ENCODE measurements at places on chromosomes 6 and 20. TPM values are rescaled to one million over a fixed set of nuclear protein-coding genes. Genes with fewer than 3 reads are reported as not detected.

DNA sequence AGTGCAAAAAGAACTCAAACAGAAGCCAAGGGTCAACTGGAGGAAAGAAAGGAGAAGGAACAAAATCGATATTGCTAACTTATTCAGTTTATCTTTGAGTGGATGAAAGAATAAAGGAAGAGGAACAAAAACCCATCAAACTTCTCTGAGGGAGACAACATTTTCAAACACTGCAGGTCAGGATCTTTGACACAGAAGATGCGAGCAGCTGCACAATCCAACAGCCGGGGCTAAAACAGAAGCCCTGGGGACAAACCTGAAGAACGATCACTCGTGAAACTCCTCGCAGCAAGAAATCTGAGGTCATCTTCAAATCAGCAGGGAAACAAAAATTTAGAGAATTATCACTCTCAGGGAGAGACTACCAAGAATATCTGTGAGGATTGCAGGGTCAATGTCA, 14.2 kb downstream of the SLC23A2 start:
- no peak for DNase-seq

DNA sequence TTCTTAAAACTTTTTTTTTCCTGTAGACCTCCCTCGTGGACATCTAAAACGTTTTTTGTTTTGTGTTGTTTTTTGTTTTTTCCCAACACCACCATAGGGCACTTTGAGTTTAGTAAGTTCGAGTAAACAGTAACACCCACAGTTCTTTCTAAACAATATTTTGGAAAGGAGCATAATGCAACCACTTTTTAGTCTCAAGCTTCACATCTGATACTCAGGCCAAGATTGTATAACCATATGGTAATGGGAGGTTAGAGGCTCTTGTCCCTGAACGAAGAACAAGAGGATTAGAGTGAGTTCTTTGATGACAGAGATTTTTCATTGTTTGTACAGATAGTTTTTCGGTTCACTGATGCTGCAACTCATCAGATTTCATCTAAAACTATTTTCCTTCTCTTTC, 144.6 kb downstream of the MTHFD1L start:
- no peak for DNase-seq

- no peak for DNase-seq
Observed at GRCh38 chr20:60579941-60580515, 621.8 kb downstream of the CDH26 start.

- no peak for DNase-seq
Observed at GRCh38 chr6:6972456-6972855, 135.3 kb upstream of the RREB1 start.

- DNase-seq, result no peak
Observed at GRCh38 chr20:34997774-34998173, 42.1 kb downstream of the MYH7B start.

DNA sequence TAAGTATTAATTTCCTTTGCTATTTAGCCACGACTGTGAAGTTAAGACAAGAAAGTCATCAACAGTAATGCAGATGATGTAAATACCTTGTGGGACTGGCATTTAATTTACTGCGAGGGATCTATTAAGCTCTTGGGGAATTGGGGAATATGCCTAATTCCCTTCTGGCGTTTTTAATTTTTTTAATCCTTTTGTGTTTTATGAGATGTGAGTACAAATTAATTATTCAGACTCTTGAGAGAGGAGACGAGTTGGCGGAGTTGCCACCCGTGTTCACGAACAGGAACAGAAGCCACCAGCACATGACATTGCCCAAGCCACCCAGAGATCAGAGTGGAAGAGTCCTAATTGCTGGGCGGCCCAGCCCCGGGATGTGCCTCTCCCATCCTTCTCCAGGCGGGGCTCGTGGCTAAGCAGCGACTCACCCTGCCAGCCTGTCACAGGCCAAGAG, 533 bp upstream of the CRYBG1 start:
- DNase-seq, result no peak

DNA sequence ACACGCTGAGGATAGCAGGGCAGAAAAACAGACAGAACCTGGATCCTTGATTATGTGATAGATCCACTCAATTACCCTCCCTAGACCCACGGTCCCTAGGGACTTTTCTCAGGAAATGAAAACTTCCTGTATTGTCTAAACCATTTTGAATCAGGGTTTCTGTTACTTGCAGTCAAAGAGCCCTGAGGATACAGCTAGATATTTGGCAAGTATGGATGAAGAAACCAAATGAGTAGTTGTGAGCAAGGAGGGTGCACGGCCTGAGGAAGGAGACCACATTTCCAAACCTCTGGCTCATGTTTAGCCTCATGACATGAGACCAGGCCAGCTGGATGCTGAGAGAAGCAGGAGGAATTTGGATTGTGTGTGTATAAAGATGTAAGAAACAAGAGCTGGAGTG, 91.6 kb downstream of the MRPL14 start:
- no peak for DNase-seq

GRCh38 chr6:157860505-157860991, 37.5 kb downstream of the SNX9 start:
- DNase-seq, result no peak

- no peak for DNase-seq
Observed at GRCh38 chr20:63829603-63829944, 1.5 kb downstream of the ZBTB46 start.

GRCh38 chr6:159249752-159250151, 80.6 kb downstream of the FNDC1 start:
- DNase-seq, result no peak

DNA sequence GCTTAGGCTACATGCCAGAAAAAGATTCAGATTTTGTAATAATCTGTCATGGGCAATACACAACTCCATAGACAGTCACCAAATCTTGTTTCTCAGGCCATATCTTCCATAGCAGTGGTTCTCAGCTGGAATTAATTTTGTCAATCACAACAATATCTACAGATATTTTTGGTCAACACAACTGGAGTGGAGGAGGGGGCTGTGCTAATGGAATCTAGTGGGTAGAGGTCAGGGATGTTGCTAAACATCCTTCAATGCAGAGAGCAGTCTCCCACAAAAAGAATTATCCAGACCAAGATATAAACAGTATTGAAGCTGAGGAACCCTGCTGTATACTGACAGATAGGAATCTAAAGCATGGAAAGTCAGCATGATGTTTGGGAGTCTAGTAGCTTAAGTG, 174.6 kb downstream of the UBE3D start:
- DNase-seq, result no peak

DNA sequence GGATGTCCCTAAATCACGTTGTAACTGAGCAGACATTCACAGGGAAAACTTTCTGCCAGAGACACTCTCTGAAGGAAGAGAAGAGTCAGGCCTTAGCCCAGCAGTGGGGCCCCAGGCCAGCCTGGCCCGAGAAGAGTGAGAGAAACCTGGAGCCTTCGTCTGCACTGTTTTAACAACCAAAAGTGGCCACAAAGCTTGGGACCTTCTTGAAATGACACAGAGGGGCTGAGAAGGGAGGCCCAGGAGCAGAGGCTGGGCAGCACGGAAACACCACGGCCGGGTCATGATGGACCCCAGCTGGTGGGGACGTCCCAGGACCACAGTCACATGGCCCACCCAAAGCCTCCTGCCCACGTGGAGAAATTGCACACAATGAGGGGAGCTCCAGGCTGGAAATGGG, 126.8 kb upstream of the THBS2 start:
- DNase-seq, result no peak

ZNF133 gene
- 19.0 TPM for total RNA-seq

CENPW gene
- total RNA-seq, result 5.6 TPM

TM9SF4 gene
- total RNA-seq, result 49.0 TPM

All from aorta (tissue), 5 donors.